Thyroid gland (tissue), 4 donors: ENCODE measurements at places on chromosomes 16 and 17.
A peak's percentile ranks its signal among the peaks of the same experiment; 100 is the strongest.

DNA sequence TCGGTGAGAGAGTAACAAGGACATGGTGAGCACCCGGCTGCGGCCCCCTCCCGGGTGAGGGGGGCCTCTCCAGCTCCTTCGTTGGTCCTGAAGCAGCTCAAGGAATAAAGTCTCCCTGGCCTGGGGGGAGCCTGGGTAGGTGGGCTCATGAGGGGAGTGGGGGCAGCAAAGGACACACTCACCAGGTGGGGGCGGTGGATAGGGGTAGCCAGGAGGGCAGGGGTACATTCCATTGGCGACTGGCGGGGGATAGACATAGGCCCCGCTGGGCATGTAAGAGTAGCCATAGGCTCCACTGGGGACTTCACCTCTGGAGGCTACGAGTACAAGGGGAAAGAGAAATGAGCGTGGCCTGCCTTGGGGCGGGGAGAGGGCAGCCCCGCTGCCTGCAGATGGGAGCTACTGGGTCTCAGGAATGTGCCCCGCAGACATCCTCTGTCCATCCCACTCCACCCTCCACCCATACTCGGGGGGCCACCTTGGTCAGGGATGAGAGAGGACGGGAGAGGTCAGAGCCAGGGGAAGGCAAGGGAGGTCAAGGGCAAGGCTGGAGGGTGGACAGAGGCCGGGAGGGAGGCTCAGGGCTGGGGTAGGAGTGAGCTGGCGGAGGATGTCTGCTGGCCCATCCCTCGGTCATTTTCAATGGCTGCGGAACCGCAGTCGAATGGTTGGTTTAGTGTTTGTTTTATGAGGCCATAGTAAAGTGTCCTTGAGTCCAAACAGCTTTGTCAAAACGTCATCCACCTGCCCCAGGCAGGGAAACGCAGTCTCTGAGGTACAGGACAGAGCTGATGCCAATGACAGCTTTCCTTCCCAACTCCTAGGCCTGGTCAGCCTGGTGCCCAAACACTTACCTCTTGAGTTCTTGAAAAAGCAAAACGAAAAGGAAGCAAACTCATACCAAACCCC is 3.7 kb upstream of the UNC13D start:
- DNase-seq: no peak

- no peak for DNase-seq
Observed at GRCh38 chr16:50267651-50268050, 1.3 kb downstream of the ADCY7 start.

DNA sequence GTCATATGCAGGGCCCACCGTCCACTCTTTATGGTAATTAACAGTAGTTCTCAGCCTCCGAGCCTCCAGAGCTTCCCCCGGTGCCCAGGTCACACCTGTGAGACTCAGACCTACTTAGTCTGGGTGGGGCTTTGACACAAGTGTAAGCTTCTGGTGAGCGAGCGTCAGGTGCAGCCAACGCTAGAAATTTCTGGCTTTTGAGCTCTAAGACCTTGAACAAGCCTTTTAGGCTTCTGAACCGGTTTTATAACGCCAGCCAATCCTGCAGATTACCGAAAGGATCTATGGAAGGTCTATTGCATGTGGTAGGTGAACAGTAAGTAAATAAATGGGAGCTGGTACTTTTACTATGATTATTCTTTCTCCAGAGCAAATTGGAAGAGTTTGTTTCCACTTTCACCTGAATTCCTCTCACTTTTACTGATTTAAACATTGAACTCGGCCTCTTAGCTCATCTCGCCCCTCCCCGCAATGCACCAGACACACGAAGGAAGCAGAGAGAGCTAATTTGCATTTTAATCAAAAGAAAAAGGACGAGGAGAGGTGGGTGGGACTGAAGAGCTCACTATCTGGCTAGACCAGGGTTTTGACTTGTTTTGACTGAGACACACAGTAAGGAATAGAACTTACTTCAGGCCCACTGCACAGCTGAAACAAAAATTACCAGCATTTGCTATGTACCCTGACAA is 47.1 kb downstream of the ABAT start:
- DNase-seq: peak; percentile 54

- DNase-seq: peak; percentile 50
Observed at GRCh38 chr17:77451894-77452852, 311.4 kb downstream of the SEC14L1 start.

GRCh38 chr16:66660422-66661209 is 35.9 kb downstream of the CMTM4 start:
- peak; percentile 89 for DNase-seq

DNA sequence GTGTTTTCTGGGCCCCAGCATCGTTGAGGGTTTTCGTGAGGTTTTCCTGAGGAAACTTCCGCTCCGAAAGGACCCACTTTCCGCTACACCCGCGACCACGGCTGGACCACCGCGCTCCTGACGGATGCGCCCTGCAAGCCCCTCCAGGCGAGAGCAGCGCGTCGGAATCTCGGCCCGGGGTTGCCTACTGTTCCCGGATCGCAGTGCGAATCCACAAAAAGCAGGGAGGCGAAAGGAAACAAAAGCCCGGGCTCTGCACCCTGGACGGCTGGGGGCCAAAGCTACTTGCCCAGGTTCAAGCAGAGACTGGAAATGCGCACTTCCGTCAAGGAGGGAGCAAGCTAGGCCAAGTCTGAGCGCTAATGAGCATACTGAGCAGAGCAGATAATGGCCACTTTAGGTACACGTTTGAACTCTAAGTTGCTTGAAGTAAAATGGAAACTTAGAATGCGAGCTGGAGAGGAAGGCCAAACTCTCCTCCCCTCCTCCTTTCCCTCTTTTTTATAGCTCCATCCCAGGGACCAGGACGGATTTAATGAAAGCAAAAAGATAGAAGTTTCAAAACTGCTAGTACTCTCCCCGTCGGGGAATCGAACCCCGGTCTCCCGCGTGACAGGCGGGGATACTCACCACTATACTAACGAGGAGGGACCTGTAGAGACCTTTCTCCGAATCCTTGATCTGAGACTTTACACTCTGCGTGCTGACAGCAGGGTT is 11.4 kb upstream of the AURKB start:
- peak; percentile 86 for DNase-seq

GRCh38 chr17:3740611-3741073 is 16.9 kb downstream of the HASPIN start:
- DNase-seq: no peak

GRCh38 chr17:81434072-81434471 is 38.8 kb downstream of the BAHCC1 start:
- DNase-seq: peak; percentile 86

GRCh38 chr16:4767872-4768548 is 1.0 kb upstream of the ZNF500 start:
- DNase-seq: peak; percentile 19
